ENCODE measurements at places on chromosomes 2 and 18.
A peak's percentile ranks its signal among the peaks of the same experiment; 100 is the strongest.

GRCh38 chr2:231483398-231484329 lies 19.4 kb upstream of the NCL start:
- no peak for DNase-seq

- peak; percentile 59 for DNase-seq
Observed at GRCh38 chr2:140786585-140786984, 1344.2 kb downstream of the LRP1B start.

DNA sequence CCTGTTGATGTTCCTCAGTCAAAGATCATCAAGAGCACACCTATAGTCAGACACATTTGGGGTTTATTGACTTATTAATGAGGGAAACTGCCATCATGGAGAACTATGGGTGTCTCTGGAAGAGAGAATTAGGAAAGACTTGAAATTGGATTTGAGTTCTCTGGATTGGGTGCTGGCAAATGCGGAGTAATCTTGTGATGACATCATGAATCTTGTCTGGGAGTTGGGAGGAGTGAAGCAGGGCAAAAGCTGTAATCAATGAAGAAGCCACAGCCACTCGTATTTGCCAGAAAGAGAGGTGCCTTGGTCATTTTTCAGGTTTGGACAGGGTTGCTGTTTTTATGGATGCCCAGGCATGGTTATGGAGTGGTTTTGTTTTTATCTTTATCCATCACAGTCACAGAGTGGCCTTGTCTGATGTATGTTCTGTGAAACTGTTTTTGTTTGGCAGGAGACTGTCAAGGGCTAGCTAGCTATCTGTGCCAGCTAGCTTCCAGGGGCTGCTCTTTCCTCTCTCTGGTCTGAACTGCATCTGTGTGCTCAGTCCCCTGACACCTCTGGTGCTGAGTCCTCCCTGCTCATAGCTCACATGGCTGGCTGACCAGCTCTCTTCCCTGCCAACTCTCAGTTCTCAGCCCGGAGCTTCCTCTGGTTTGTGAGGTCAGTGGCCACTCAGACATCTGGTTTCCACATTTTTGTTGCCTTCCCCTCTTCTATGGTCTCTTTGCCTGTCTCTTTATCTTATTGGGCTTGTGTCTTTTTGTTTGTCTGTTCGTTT lies 193.4 kb upstream of the RMP24 start:
- DNase-seq = no peak

- DNase-seq = no peak
Observed at GRCh38 chr2:237254911-237255578, 158.9 kb downstream of the COL6A3 start.

DNA sequence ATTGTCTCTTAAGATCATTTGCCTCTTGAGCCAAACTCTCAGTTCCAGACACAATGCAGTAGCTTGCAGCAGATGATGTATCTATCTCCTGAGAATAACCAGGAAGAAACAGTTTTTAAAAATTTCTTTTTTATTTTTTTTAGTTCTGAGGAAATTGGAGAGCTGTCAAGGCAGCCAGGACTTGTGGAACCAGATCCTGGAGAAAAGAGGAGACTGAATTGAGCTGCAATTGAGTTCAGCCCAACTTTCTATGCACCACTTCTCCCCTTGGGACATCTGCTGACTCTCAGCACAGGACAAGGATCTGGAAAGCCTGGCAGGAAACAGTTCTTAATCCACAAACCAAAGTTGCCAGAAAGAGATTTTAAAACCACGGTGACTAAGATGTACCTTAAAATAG lies 13.5 kb upstream of the CSRNP3 start:
- no peak for DNase-seq

DNA sequence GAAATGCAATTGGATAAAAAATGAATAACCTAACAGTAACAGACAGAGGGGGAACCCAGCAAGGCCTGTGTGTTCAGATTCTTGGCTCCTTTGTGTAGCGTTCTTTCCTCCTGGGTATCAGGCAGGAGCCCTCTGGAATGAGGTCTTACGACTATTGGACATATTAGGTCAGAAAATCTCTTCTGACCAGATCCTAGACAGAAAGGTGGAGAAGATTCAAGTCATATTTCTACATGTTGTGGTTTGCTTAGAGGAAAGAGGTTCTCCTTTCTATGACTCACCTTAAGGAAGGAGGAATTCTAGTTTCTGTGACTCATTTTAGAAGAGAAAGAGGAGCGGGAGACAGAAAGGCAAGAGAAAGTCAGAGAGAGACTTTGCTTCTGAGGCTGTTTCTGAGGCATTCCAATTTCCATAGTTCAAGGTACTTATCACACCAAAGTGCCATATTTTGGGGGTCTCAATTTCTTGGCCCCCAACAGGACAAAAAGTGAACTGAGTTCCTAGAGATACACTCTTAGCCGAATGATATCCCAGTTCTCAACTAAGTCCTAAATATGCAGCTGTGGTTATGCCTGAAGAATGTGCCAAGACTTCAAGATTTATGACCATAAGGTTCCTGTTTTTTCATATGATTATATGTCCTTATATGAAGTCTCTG lies 618.6 kb downstream of the ZEB2 start:
- no peak for DNase-seq

- DNase-seq = no peak
Observed at GRCh38 chr2:235279965-235280364, 213.9 kb upstream of the AGAP1 start.

DNA sequence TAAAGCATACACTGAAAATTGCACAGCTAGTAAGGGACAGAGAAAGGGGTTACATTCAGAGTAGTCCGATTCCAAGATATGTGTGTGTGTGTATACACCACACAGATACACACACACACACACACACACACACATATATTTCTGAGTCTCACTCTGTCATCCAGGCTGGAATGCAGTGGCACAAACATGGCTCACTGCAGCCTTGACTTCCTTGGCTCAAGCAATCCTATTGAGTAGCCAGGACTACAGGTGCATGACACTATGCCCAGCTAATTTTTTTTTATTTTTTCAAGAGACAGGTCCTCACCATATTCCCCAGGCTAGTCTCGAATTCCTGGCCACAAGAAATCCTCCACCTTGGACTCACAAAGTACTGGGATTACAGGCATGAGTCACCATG lies 68.1 kb upstream of the ITPRID2 start:
- no peak for DNase-seq
